ENCODE measurements at places on chromosomes 7 and 10.

GRCh38 chr10:35089611-35090161 is 455 bp downstream of the CUL2 start:
- no peak for DNase-seq

- no peak for DNase-seq
Measured at GRCh38 chr7:39265641-39266591, 288.2 kb downstream of the POU6F2 start.

DNA sequence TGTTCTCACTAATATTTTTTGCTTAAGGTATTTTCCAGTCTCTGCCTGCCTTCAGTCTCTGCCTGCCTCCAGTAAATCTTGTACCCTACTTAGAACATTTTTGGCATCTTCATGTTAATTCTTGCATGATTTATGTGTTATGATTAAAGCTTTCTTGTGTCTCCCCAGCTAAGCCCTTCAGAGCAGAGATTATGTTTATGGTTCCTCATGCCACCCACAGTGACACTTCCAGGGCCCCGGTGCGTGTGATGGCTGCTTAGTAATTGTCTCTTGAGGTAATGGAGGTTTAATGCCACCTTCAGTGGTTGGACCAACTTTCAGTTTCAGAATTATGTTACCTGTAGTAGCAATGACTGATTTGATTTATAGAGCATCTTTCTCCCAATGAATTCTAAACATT is 70.6 kb upstream of the MET start:
- no peak for DNase-seq

- no peak for DNase-seq
Measured at GRCh38 chr7:102085218-102085772, 201.4 kb upstream of the SH2B2 start.

- DNase-seq: no peak
Measured at GRCh38 chr7:80679921-80680907, 41.8 kb downstream of the CD36 start.

GRCh38 chr7:48887500-48887899 is 36.8 kb upstream of the CDC14C start:
- DNase-seq: no peak

DNA sequence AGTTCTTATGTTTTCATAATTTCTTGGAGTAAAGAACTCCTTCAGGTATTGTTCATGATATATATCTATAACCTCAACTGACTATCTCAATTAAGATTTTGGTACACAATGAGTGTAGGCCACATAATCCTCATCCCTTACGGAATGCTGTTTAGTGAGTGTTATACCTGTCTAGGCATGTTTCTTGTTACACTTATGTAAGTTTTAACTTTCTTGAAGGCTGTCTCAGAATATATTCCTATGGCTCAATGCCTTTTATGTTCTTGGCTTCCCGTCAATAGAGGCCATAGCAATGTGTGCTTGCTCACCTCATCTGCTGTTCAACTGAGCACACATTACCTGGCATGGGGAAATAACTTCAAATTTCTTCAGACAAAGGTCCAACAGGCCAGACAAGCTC is 185.1 kb downstream of the CTTNBP2 start:
- no peak for DNase-seq

GRCh38 chr7:131110297-131111080 is 217.2 kb upstream of the MKLN1 start:
- no peak for DNase-seq

DNA sequence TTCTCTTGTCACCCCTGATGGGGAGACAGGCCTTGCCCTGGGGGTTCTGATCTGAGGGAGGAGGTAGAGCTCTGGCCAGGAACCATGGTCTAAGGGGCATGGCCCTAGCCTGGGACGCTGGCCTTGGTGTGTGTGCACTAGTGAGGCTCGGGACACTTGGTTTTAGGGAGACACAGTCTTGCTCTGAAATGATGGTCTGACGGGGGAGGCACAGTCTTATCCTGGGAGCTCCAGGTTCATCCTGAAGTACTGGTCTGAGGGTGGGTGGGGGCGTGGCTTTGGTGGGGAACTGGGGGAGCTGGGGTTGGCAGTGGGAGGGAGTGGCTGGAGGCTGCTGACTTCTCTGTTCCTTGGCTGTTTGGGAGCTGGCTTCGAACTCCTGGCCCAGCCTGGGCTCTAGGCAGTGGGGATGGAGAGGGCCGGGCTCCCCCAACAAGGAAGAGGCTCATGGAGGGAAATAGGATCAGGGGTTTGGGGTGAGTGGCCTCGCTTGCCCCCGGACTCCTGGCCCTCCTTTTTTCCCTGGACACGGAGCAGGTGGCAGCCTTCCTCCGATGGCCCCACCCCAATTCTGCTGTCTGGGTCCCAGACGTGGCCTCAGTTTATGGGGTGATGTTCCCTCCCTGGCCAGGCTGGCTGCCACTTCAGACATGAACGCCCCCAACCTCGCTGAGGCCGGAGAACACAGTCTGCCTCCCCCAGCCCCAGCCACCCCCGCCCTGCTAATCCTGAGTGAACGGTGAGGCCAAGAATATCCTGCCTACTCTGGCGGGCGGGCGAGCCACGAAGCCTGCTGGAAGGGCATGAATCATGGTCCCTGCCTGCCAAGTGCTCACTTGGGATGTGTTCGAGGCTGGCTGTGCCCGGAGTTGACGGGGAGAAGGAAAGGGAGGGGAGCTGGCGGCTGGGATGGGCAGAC is 43.5 kb downstream of the TMEM270 start:
- no peak for DNase-seq
